ENCODE measurements at places on chromosomes 11 and 22.
A peak's percentile ranks its signal among the peaks of the same experiment; 100 is the strongest.

DNA sequence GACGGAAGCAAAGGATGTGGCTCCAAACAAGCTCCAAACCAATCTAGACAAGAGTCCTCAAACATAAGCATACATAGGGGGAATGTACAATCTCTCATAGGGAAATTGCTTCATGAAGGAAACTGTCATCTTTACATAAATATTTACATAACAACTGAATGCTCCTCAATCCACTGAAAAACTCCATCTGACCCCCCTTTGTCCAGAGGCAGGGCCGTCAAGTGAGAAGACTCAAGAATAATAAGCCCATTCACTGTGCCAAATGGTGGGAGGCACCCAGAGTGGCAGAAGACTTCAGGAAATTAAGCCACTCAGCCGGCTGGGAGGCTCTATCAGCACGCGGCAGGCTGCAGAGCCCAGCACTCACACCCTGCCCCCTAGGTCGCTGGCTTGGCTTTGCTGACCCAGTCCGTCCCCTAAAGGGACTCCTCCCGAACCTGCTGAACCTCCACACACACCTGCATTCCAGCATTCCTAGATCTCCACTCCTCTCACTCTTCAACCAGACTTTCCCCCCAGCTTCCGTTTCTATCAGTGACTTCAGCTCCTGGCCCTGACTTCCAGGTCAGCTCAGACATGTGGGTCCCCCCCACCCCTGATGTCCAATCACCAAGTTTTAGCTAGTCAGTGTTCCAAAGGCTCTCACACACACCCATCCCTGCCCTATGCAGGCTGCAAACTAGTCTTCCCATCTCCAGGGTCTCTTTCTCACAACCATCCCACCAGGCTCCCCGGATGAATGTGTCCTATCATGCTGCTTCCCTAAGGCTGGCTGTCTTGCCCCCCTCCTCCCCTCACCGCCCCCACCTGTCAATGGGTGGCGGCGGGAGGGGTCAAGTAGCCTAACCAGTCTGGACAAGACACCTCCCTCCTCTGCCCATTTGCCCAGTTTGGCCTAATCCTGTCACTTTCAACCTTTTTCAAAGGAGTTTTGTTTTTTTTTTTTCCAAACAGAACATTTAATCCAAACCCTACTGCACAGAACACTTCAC, 11.3 kb downstream of the VPS37C start:
- no peak for DNase-seq

DNA sequence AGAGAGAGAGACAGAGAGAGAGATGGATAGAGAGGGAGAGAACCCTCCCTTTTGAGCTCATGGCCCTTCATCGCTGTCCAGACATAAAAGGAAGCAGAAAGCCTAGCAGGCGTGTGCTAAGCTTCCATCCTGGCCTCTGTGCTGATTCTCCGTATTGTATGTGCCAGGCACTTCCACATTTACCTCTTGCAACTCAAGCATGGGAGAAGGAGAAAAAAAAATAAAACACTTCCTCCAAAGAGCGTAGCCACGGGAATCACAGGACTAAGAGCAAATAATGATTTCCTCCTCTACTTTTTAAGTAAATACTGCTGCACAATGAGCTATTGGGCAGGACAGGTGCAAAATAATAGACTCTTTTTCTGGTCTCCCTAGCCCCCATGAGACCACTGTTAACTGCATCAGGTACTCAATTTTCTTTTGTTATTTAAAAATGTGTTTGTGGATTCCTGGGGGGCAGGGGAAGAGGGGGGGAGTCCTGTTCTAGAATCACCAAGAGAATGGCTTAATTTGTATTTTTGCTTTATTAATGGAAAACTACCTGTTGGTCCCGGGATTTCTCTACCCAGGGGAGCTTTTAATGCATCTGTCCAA, 154.3 kb downstream of the NXPE2 start:
- no peak for DNase-seq

DNA sequence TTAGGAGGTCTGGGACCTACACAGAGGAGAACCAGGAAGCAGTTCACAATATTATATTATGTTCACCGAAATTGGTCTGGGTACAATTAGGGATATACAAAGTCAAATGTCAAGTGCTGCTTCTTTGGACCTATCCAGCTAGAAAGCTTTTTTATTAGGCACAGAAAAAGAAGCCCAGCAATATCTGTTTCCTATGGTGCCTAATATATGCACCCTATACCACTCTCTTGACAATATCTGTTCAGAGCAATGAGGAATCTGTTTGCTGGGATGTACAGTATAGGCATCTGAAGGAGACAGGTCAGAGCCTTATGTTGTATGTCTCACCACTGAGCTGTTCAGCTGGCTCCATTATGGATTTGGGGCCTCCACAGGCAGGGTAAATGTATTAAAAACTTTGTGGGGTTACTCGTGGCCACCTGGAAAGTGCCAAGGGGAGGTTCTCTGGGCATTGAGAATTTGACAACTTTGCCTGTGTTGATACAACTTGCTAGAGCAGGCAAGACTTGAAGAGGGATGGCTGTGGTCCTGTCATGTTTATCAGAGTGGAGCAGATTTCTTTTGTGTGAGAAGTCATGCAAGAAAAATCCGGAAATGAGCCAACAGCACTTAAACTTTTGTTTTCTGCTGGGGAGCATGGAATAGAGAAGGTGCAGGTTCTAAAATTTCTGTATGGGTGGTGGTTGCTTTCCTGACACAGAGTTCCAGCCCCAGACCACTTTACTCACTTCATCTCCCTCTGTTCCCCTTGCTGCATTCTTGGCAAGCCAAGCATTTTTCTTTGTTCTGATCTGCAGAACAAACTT, 10.1 kb downstream of the STIM1 start:
- DNase-seq: no peak

DNA sequence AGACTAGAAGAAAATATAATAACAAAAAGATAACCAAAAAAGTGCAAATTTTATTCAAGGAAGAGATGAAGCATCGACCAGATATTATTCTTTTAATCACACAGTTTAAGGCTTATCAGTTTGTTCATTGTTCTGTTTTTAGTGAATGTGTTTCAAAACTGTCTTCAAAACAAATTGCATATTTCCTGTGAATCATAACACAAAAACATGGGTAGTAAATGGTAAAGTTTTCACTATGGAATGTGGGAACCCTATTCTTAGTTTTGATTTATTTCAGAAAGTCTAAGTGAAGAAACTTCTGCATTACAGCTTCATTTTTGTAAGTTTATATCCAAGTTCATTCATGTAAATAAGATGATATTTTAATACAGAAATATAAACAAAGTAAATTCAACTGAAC, 207.6 kb upstream of the LUZP2 start:
- DNase-seq: no peak

GRCh38 chr11:2674658-2675131, 25.1 kb downstream of the KCNQ1OT1 start:
- DNase-seq: no peak

DNA sequence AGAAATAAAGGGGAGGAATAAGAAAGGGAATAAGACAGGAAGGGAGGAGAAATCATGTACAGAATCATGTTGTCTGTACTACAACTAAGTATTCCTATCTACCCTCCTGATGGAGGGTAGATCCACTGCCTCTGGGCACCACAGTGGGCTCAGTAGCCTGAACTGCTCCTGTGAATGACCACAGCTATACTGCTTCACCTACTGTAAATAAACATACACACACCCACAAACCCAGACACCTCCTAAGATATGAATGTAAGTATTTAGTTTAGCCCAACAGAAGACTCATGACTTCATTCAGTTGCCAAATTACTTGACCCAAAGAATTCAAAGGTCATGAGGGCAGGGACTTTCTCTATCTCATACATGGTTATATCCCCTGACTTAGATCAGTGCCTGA, 177.3 kb upstream of the C11orf58 start:
- DNase-seq: no peak

DNA sequence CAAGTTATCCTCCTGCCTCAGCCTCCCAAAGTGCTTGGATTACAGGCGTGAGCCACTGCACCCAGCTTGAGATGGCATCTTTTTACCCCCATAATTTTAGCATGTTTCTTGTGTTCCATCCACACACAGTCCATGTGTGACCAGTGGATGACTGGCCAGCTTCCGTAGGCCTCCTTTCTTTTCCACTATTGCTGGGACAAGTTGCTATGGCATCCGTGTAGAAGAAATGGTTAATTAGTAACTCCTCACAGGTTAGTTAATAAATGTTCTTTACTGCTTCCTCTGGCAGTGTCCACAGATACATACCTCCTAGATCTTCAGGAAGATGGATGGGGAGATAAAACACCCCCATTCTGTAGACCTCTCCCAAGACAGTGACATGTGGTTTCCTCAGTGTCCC, 154.3 kb upstream of the RASSF10 start:
- no peak for DNase-seq

- DNase-seq: no peak
These were observed 418.3 kb upstream of the B3GAT1 start for GRCh38 chr11:134830312-134830711.

- DNase-seq: no peak
These were observed 222.9 kb upstream of the NARS2 start for GRCh38 chr11:78797559-78797958.

GRCh38 chr11:70510106-70510505, 111.8 kb downstream of the CTTN start:
- no peak for DNase-seq

- DNase-seq: no peak
These were observed 782 bp upstream of the TTC12 start for GRCh38 chr11:113313601-113314000.

DNA sequence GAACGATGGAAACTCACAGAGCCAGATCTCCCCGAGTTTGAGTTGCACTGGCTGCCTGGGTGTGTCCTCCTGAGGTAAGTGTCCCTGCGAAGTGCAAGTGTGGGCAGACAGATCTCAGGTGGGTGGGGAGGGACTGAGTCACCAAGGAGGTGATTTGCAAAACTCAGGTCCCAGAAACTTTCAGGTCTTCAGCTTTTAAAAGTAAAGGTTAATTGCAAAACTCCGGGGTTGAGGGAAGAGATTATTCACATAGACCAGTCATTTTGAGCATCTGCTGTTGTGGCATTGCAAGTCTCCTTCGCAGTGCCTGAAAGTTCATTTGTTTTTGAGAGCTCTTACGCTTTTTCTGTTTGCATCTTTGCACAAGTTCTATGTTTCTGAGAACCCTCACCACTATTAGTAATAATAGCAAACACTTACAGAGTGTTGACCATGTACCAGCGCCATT, 7.1 kb downstream of the CD44 start:
- DNase-seq: no peak

DNA sequence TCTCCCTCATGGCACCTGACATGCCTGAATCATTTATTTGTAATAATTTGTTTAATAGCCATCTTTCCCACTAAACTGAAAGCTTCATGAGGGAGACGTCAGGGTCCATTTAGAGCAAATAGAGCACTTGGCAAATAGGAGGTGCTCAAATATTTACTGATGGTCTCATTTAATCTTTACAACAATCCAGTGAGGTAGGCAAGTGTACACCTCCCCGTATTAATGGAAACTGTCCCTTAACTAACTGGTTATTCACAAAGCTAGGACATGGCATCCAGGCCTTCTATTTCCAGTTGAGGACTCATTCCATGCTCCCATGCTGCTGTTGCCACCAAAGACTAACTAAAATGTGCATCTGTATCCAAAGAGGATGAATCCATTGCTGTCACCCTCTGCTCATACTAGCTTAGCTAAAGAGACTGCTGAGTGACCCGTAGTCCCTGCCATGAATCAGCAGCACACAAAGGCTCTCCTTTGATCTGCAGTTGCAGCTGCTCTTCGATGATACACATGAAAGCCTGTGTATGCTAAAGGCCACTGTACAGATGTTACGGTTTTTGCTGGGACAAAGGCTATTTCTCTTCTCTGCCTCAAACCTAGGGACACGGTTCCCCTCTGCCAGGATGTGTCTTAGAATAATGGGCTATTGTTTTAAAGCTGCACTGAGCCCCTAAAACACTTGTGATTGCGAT, 82.6 kb downstream of the RAB30 start:
- no peak for DNase-seq

DNA sequence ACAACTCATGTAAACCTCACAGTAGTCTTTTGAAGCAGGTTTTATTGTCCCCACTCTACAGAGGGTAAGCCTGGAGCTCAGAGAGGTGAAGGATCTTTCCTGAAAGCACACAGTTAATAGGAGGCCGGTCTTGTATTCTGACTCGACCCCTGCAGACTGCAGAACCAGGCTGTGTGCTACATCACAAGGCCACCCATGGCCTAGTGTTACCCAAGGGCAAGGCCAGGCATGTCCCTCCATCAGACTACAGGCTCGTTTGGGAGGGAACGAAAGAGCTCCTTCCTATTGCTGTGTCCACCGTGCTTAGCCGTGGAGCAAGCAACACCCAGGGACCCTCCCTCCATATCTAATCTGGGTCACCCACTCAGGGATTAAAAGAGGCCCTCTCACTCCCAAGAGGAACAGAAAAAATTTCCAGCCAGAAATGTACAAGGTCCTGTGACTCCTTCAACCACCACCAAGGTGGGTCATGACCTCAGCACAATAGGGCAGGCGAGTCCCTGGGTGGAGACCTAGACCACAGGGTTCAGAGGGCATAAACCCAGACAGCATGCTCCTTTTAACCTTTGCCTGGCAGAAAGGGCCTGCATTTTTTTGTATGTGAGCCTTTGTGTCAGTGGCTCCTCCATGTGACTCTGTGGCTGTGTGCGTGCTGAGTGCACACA, 6.3 kb upstream of the SMIM35 start:
- DNase-seq: no peak

GRCh38 chr22:42329504-42329903, 59.1 kb upstream of the TCF20 start:
- DNase-seq: no peak

- no peak for DNase-seq
These were observed 1.3 kb downstream of the GNG3 start for GRCh38 chr11:62708793-62709192.

GRCh38 chr11:74185285-74185684, 14.2 kb downstream of the PPME1 start:
- DNase-seq: no peak

GRCh38 chr11:44950625-44951476, at the start of gene TP53I11:
Gene TP53I11 (minus strand): TSS chr11:44950883. CDS start chr11:44938335, 12,548 bp downstream.
- DNase-seq: no peak

- DNase-seq: no peak
These were observed 812 bp downstream of the JAM3 start for GRCh38 chr11:134069426-134070341.

DNA sequence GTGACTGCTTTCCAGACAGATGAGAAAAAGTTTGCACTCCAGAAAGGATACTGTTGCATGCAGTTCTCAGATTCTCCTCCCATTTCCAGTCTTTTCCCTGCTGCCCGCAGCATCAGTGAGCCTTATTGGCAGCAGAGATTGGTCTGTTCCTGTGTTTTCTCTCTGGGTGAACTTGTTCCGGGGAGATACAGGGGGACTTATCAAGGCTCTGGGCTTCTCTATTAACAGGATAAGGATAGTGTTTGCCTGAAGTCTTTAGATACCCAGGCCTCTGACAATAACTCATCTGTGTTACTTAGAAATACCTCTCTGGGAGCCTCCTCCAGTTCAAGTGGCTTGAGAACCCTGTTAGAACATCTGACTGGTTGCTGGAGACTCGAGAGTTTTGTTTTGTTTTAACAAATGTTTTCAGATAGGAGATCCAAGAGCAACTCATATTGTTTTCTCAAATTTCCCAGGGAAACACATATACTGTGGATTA, 154.7 kb downstream of the BLID start:
- DNase-seq: no peak

- peak; percentile 8 for DNase-seq
These were observed 387.5 kb upstream of the NARS2 start for GRCh38 chr11:78961937-78962701.

GRCh38 chr11:85027346-85027745, 599.8 kb downstream of the DLG2 start:
- DNase-seq: no peak

- no peak for DNase-seq
These were observed 80.5 kb downstream of the PDHX start for GRCh38 chr11:34996958-34997357.

GRCh38 chr11:75504501-75504900, 21.2 kb downstream of the GDPD5 start:
- no peak for DNase-seq

GRCh38 chr11:11582011-11582701, 39.6 kb downstream of the GALNT18 start:
- no peak for DNase-seq

Measured in DMS 273 treated with DMSO at 0.1 percent for 48 hours (cell line).